ENCODE measurements at places on chromosomes 6 and 20.

- DNase-seq = peak; percentile 5
Observed at GRCh38 chr20:53028337-53029007, 56.3 kb downstream of the TSHZ2 start.

- no peak for DNase-seq
Observed at GRCh38 chr6:105022416-105022815, 65.5 kb downstream of the LIN28B start.

- no peak for DNase-seq
Observed at GRCh38 chr6:40626886-40627285, 39.7 kb upstream of the LRFN2 start.

DNA sequence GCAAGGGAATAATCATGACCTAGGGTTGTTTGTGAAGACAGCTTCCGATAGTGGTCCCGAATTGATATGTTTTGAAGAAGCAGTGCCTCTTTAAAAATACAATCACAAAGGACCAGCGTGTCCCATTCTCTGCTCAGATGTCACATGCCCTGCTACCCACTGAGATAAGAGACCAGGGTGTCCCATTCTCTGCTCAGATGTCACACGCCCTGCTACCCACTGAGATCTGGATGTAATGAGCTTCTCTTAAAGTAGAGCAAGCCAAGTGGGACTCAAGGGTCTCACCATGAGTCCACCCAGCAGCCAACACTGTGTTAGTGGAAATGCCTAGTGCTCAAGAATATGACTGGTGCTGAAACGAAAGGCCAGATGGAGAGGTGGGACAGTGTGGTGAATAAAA, 22.2 kb downstream of the RIN2 start:
- no peak for DNase-seq

- no peak for DNase-seq
Observed at GRCh38 chr20:43681468-43681942, 14.6 kb downstream of the MYBL2 start.

DNA sequence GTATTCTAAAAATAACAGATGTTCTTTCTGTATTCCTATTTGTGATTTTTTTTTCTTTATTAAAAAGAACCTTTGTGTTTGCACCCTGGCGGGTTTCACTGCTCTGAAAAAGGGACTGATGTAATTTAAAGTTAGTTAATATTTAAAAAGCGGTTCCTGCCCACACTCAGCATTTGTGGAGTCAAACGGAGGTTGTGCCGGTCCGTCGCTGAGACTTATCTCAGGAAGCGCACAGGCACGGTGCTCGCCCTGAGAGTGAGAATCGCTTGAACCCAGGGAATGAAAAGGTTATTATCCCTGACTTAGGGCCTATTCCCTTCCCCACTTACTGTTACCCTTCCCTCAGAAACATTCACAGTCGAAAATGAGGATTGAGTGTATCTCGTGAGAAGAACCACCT, 366.7 kb downstream of the THBS2 start:
- DNase-seq = no peak

- no peak for DNase-seq
Observed at GRCh38 chr20:40812415-40812925, 123.4 kb upstream of the MAFB start.

- DNase-seq = no peak
Observed at GRCh38 chr6:142675517-142675916, 269.5 kb downstream of the HIVEP2 start.

- no peak for DNase-seq
Observed at GRCh38 chr6:127566651-127567050, 10.3 kb upstream of the C6orf58 start.

GRCh38 chr6:107490566-107491137, 735 bp downstream of the SOBP start:
- no peak for DNase-seq

DNA sequence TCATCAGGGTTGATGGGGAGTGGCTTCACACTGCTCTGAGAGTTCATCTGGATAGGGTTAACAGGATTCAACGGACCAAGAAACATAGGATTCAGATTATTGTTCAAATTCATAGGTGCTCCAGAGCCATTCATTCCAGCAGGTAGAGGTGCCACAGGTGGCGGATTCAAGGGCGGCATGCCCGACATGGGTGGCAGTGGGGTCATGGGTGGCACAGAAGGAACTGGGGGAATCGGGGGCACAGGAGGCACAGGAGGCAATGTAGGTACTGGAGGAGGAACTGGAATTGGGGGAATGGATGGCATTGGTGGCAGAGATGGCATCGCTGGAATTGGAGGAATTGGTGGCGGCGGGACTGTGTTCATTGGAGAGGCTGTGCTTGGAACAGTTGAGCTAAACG, 10.3 kb downstream of the CPNE1 start:
- DNase-seq = no peak

- DNase-seq = no peak
Observed at GRCh38 chr20:53978497-53978896, 91.9 kb downstream of the BCAS1 start.

GRCh38 chr6:93784794-93785693, 365.7 kb upstream of the EPHA7 start:
- DNase-seq = peak; percentile 80

DNA sequence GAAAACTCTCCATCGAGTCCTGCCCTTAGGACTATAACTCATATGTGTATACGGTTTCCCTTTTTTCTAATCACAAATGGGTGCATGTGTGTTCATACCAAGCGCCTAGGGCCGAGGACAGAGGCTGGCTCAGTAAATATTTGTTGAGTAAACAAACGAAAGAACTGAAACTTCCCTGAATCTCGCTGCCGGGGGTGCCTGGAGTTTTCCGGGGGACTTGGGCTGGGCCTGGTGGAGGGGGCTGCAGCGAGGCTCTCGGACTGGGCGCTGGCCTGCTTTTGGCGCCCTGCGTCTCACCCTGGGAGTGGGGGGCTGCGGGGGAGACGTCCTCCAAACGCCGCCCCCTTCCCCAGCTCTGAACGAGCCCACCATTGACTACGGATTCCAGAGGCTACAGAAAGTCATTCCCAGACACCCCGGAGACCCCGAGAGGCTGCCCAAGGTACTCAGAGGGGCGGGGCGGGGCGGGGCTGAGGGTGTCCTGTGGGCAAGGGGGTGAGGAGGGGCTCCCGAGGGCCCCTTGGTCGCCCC, 49.0 kb downstream of the CPXM1 start:
- DNase-seq = no peak

GRCh38 chr6:4563156-4563555, 213.0 kb upstream of the CDYL start:
- DNase-seq = no peak

- DNase-seq = no peak
Observed at GRCh38 chr6:16539086-16539931, 222.0 kb downstream of the ATXN1 start.

DNA sequence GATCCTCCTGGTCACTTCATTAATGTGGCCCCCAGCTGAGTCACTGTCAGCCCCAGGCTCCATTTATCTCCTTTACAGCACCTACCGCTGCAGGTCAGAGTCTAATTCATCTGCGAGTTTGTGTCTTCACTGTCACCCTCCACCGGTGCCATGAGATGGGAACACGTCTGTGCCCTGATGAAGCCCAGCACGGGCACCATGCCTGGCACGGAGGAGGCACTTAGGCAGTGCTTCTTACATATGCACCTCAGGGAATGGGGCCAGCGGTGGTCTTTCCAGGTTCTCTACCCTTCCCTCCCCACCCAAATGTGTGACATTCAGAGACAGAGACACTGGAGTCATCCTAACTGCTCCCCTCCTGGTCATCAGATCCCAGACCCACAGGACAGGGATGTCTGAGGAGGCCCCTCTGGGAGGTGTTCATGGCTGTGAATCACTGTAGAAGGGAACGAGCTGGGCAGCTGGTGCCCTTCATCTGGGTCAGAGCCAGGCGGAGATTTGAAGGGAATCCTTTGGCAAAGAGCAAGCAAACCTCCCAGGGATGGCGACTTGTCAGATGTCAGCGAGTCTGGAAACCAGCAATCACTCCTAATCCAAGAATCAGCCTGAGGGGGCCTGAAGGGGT, 364.6 kb downstream of the PREX1 start:
- no peak for DNase-seq

GRCh38 chr20:64253000-64253383, 2.6 kb upstream of the PCMTD2 start:
- DNase-seq = no peak
